AML-193 (cell line): ENCODE measurements at places on chromosomes 4 and X.

- DNase-seq = no peak
Observed at GRCh38 chrX:16112428-16112827, 10.9 kb upstream of the GRPR start.

DNA sequence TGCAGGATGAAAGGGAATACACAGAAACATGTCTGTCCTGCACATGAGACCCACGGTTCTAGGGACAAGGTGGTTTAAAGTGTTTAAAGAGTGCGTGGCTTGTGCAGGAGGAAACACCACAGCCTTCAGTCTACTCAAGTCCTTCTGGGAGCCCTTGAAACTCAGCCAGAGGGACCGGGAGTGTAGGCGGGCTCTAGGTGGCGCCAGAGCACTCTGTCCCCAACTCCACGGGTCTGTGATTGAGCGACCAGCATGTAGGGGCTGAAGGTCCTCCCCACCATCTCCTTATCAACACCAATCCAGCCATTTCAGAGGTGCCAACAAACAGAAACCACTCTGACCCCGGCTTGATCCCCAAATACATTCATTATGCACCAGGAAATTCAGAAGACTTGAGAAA, 82.0 kb upstream of the CLDN34 start:
- peak; percentile 26 for DNase-seq

DNA sequence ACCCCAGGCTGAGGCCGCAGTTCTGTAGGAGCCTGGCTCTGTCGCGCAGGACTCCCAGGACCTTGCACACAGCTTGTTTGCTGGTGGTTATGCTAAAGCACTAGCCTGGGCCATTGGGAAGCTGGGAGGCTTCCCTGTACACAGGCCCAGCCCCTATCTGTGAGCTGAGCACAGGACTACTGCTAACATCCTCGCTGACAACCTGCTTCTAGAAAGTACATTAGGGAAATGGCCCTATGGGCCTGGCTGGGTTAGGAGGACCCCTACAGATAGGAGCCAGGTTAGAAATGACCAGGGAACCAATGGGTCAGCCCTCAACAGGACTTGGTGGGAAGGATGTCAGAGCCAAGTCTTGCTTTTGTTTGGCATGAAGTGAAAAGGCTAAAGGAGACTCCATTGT, 219.4 kb upstream of the LNX1 start:
- no peak for DNase-seq

DNA sequence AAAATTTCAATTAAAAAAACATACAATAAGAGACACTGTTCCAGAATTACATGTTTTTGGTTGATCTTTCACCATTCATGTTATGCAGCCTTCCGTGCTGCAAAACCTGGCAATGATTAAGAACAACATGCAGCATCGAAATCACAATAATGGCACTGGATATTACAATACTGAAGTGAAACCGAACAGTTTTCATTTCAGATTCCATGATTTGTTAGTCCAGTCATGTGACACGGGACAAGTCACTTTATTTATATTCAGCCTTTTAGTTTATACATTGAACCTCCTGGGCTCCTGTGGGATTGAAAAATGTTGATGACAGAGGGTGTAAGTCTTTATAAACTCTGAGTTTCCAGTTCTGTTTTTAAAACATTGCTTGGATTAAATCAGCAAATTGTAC, 142.5 kb upstream of the TTC29 start:
- DNase-seq = no peak

- no peak for DNase-seq
Observed at GRCh38 chr4:142377342-142378091, 468.6 kb downstream of the INPP4B start.
